ENCODE measurements at places on chromosomes 11 and 22. TPM values are rescaled to one million over a fixed set of nuclear protein-coding genes. Genes with fewer than 3 reads are reported as not detected.

JAML gene
- 118 TPM for total RNA-seq

SLC29A2 gene
- 12.0 TPM for total RNA-seq

C11orf91 gene
- total RNA-seq, result not detected

CENPM gene
- total RNA-seq, result 10.8 TPM

PKNOX2 gene
- total RNA-seq, result not detected

MMP1 gene
- not detected for total RNA-seq

DNA sequence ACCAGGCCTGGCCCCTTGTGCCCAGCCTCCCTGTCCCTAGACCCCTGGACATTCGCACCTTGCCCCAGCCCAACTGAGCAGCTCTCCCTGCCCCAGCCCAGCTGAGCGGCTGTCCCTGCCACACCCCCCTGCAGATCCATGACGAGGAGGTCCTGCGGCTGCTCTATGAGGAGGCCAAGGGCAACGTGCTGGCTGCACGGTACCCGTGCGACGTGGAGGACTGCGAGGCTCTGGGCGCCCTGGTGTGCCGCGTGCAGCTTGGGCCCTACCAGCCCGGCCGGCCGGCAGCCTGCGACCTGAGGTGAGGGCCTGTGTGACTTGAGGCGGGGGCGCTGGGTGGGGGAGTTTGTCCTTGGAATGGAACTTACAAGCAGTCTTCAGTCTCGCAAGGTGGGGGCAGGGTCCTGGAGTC is 7.7 kb downstream of the FRMD8 start:
- no peak for DNase-seq

- no peak for DNase-seq
These were observed 105.4 kb downstream of the BCR start for GRCh38 chr22:23285734-23286133.

- DNase-seq, result no peak
These were observed 15.1 kb upstream of the EFCAB6 start for GRCh38 chr22:43827003-43827735.

DNA sequence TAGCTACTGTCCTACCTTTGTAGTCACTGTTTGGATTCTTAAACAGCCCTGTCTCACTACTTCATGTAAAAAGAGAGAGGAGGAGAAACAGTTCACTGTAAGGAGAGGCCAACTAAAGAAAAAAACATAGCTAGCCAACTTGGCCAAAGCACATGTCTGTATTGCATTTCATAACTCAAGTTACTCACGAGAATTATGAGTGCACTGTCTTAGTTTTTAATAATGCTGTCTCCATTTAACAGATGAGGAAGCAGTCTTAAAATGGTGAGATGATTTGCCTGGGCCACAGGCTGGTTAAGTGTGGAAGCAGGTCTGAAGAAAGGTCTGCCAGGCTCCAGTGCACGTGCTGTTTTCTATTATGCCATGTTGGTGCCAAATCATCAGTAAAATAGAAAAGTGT is 104.5 kb downstream of the UVRAG start:
- no peak for DNase-seq

DNA sequence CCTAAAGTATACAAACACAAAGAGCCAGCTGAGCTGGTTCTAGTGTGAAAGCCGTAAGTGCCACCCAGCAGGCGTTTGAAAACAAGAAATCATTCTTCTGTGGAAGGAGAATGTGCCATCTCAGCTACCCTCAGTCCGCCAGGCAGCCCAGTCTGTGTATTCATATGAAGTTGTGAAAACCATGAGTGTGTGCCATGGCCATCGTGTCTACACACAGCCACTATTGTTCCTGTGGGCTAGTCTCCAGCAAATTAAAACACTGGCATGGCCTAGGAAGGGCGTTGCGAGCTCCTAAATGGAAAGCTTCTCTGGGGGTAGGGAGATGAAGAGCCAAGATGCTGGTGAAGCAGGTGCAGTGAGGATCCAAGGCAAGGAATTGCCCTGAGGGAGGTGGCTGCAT is 51.5 kb upstream of the HORMAD2 start:
- DNase-seq, result no peak

GRCh38 chr11:27842290-27842689 is 142.0 kb upstream of the BDNF start:
- DNase-seq, result no peak

DNA sequence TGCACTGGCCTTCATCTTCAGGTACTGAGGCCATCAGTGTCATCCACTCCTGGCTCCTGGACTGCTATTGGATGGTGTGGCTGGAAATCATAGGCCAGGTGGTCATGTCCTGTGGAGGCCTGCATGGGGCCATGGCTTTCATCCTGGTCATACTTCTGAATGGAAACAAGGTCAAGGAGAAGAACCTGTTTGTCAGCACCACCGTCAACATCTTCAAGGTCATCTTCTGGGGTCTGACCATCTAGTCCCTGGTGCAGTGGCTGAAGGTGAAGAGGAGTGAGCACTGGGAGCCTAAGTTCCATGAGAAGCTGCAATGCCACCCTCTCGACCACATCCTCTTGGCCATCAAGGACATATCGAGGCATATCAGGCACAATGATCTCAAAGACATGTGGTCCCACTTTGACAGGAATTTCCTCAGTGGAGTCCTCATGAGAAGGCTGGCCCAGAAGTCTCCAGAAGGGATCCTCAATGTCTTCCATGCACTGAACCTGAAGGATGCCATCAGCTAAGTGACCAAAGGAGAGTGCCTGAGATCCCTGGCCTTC is 120.0 kb upstream of the SERPIND1 start:
- no peak for DNase-seq

- no peak for DNase-seq
These were observed 232.9 kb downstream of the BUD13 start for GRCh38 chr11:116539836-116540418.

- no peak for DNase-seq
These were observed 23.7 kb downstream of the SFI1 start for GRCh38 chr22:31520051-31520450.

DNA sequence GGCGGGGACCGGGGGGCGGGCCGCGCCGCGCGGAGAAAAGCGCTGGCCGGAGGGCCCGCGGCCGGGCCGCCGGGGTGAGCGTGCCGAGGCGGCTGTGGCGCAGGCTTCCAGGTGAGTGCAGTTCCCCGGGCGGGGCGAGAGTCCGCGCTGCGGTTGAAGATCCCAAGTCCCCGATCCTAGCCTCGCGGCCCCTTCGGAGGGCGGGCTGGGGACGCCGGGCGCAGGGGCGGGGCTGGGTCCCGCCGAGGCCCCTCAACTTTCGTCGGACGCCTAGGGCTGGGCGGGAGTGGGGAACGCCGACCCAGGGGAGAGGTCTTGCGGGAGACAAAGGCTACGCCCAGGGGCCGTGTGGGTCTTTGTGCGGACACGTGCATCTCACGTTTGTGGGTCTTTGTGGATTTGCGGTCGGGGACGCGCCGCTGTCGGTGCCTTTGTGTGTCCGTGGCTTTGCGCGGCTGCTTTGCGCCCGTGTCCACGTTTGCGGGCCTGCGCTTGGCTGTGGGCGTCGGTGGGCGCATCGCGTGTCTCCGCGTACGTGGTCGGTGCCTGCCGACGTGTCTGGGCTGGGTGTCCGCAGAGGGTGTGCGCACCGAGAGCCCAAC is at the start of gene TSKU:
Gene TSKU (plus strand): TSS at position 63 of the 602 bp plus-strand sequence. CDS start 12,261 bp downstream, outside the sequence.
- DNase-seq, result no peak

- no peak for DNase-seq
These were observed 3.8 kb upstream of the TPST2 start for GRCh38 chr22:26593763-26594162.
